CD8-positive, alpha-beta memory T cell (primary cell): ENCODE measurements at places on chromosomes 16 and 17.

- no peak for DNase-seq
Measured at GRCh38 chr16:75308011-75308410, 56.6 kb upstream of the BCAR1 start.

- no peak for DNase-seq
Measured at GRCh38 chr17:50902372-50903353, 36.5 kb upstream of the TOB1 start.

- no peak for DNase-seq
Measured at GRCh38 chr16:24986512-24987303, 28.5 kb downstream of the ARHGAP17 start.

- DNase-seq, result no peak
Measured at GRCh38 chr17:13346996-13347762, 254.6 kb downstream of the HS3ST3A1 start.

DNA sequence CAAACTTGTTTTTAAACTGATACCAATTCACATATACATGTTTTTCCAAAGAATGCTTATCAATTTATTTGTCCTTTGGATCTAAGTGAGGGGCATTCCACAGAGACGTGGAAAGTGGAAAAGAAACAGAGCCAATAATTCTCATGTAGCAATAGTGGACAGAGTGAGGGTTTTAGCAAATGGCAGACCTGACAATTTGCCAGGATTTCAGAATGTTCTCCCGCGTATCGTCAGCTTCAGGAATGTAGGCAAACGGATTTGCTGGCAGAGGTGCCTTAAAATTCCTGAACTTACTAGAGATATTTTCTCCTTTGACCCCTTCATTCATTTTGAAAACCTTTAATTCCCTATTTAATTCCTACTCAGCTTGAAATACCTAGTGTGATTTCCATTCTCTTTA, 193.4 kb upstream of the CPHXL start:
- DNase-seq, result no peak

DNA sequence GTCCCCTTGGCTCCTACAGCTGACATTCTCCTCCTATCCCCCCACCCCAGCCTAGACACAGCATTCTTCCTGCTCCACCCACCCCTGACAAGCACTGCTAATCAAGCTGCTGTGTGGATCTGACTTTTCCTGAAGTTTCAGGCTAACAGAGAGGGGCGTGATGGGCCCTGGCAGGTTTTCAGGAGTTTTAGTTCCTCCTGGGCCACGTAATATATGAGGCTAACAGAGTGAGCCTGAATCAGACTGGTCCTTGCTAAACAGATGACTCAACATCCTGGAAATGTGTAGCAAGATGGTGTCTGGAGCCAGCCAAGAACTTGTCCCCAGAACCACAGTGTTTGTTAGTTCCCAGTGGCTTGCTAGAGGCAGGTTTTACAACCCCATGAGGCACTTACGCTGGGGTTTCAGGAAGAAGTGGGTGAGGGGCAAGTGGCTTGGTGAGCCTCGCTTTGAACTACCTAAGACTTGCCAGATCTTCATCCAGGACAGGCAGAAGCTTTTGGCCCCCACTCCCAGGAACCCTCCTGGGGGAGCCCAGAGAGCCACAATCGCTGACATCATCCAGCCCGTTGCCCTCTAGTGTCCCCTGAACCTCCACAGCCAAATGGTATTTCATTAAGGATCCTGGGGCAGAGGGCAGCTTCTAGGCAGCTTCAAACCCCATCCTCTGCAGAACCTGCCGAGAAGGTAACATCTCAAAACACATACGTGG, 15.9 kb downstream of the TMEM92 start:
- DNase-seq, result no peak

- DNase-seq, result no peak
Measured at GRCh38 chr16:67805718-67806427, 487 bp downstream of the RANBP10 start.
